Inflammatory macrophage treated with lipopolysaccharide for 1 hour (primary cell): ENCODE measurements at places on chromosomes 11 and 22.

DNA sequence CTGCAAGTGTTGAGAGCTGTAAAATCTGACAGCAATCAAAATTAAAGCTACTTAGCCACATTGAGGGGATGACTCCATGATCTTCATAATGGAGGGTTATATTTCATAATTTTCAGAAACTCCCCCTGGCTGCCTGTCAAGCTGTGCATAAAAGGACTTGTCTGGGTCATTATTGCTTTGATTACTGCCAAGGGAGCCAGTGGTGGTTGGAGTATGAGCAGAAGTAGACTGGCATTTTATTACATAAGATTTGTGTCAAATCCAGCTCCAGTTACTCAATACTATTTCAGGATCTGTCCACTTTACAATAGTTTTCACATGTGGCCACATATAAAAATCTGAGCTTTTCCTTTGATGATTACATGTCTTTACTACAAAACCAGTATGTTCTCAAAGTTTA, 108.9 kb upstream of the SLC5A12 start:
- no peak for DNase-seq

DNA sequence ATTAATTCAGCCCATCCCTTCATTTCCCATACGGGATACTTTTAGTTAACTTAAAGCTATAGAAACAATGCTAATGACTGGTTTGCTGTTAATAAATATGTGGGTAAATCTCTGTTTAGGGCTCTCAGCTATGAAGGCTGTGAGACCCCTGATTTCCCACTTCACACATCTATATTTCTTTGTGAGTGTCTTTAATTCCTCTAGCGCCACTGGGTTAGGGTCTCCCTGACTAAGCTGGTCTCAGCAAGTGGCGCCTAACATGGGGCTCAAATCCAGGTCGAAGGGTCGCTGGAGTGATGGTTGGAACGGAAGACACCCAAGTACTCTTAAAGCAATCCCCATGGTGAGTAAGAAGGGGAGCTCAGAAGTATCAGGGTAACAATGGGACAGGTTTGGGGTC, 14.4 kb upstream of the OOSP1 start:
- no peak for DNase-seq

- no peak for DNase-seq
These were observed 38.7 kb downstream of the MYO18B start for GRCh38 chr22:25780673-25781072.

DNA sequence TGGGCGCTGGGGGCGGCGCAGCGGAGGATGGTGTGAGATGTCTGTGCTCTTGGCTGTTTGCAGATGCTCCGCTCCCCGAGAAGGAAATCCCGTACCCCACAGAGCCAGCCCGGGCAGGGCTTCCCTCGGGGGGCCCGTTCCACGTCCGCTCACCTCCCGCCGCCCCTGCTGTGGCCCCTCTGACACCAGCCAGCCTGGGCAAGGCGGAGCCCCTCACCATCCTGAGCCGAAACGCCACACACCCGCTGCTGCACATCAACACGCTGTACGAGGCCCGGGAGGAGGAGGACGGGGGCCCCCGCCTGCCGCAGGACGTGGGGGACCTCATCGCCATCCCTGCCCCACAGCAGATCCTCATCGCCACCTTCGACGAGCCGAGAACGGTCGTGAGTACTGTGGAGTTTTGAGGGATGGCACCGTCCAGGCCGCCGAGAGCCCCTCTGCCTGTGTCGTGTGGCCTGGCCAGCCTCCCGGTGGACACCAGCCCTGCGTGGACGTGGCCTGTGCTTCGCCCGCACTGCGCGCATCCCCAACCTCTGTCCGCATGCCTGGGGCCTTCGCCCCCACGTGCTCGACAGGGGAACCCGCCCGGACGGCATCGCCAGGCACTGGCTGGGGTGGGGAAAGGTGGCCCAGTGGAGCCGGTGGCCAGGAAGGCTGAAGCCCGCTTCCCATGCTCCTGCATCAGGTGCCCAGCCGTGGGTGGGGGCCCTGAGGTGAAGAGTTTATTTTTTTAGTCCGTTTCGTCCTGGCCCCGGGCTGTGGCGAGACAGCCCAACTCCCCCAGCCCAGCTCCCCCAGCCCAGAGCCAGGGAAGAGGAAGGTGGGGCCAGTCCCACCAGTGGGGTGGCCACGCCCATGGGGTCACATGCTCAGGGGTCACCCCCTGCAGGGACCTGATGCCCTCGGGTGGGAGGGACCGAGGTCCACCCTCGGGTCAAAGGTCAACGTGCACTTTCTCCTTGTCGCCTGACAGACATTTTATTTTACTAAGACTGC, 6.5 kb upstream of the TRABD start:
- DNase-seq = no peak

DNA sequence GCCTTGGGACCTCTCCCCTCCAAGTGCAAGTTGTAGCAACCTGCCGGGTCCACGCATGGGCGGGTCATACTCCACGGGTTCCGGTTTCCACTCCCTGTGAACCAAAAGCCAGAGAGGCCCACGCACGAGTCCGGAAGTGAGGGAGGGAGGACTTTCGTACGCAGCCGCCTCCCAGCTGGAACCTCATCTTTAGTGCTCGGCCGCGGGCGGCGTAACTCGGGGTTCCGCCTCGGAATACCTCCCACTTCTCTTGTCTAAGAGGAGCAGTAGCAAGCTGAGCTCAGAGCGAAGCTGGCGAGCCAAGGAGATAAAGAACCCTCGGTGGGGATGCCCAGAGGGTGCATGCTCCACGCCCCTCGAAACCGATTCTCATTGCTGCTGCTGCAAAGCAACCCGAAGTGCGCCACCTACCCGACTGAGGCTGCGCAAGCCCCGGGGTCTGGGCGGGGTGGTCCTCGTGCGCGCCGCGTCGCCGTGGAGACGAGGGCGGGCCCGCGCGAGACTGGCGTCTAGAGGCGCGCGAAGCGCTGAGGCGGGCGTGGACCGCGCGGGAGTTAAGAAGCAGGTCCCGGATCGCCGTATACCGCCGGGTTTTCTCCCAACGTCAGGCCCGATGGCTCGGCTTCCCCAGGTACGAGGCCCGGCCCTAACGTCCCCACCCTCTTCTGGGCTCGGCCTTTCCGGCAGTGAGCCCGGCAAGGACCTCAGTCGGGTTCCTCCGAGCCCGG, at the start of gene SFI1:
SFI1 (plus strand) TSS at position 530 of the 728 bp plus-strand sequence. CDS start 11,749 bp downstream, outside the sequence.
- peak; percentile 90 for DNase-seq

DNA sequence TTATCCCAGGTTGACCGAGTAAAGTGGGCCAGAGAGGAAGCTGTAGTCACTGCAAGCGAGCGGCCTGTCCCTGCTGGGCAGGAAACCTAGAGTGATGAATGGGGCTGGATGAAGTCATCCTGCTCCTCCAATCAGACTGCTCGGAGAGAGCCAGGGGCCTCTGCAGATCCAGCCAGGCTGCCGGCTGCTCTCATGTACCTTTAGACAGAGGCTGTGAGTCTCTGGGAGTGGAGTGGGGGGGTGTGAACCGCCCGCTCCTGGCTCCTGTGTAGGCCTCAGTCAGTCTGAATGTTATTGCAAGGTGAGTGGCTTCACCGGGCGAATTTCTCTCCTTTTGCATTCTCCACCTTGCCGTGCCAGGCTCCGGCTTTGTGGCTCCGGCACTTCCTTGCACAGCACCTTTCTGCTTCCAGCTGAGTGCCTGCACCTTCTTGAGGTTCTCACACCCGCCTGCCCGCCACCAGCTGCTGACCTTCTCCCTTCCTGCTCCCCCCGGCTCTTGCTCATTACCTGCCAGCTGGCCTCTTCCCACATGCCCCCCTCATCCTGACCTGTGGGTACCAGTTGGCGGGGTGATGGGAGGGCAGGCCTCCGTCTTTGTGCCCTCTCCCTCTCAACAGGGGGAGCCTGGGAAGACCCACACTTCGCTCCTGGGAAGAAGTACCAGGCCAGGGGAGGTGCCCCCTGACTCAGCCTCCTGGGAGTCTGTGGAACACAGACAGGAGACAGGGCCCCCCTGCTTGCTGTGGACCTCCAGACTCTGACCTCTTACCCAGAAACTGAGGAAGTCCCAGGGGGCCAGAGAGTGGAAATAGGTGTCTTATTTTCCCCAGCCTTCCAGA, 79.9 kb downstream of the GRAMD1B start:
- no peak for DNase-seq

- no peak for DNase-seq
These were observed 150.9 kb downstream of the TBC1D22A start for GRCh38 chr22:46913351-46913750.

GRCh38 chr11:65699306-65699705, 12.7 kb upstream of the KAT5 start:
- no peak for DNase-seq

- DNase-seq = no peak
These were observed 89.3 kb downstream of the GRIA4 start for GRCh38 chr11:105699203-105699602.

- DNase-seq = no peak
These were observed 177.8 kb upstream of the MPPED2 start for GRCh38 chr11:30763951-30764350.

DNA sequence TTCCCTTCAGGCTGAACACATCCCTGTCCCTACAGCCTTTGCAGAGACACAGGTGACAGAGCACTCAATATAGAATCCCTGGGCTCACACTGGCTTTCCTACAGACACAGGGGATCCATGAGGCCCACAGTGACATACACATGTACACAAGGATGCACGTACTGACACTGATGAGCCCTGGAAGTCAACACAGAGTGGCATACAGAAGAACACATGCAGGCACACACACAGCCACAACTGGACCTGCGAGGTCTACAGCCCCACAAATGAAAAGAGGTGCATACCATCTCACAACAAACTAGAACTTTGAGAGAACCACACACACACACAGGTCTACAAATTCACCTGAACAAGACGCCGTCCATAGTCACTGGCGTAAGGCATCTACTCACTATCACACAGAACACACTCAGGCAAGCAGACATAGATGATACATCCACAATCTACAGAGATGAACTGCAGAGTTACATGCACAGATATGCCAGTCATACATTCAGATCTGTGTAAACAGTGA, 3.5 kb upstream of the ZNF74 start:
- no peak for DNase-seq

- DNase-seq = no peak
These were observed 1.2 kb downstream of the LIF start for GRCh38 chr22:30245181-30245984.

GRCh38 chr11:60959431-60959830, 7.5 kb upstream of the SLC15A3 start:
- DNase-seq = no peak

DNA sequence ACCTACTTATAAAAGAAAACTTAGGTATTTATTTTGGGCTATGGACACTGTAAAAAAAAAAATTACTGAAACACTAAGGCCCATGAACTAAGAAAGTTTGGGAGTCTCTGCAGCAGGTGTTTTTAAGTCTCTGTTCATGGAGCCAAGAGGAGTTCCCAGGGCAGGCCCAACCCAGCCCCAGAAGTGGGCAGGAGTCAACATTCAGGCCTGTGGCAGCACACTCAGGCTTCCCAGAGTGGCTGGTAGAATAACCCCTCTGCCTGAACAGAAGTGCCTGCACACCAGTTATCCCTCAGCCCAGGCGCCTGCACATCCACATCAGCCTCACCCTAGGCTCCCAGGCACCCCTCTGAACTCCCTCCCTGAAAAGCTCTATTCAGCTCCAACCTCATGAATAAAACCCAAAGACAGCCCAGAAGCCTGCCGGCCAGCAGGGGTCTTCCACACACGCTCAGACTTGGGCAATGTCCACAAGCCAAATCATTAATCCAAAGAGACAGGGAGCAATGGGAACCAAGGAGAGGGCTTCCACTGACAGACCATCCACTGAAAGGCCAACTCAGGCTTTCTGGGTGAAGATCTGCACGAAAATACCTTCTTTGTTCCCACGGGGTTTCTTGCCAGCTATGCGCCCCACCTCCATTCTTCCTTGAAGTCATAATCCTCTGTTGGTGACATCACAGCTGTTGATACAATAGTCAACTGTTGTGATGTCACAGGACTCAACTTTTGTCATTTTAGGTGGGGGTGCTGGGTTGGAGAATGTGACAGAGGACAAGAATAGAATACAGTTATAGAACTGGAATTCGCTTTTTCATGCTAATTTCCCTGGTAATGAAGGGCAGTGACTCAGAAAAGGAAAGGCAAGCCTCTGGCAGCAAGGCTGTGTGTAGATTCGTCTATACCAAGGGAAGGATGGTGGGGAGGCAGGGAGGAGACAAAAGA, 83.7 kb downstream of the RPL27A start:
- DNase-seq = no peak

- DNase-seq = peak; percentile 64
These were observed 44.9 kb downstream of the CD82 start for GRCh38 chr11:44610186-44610955.

DNA sequence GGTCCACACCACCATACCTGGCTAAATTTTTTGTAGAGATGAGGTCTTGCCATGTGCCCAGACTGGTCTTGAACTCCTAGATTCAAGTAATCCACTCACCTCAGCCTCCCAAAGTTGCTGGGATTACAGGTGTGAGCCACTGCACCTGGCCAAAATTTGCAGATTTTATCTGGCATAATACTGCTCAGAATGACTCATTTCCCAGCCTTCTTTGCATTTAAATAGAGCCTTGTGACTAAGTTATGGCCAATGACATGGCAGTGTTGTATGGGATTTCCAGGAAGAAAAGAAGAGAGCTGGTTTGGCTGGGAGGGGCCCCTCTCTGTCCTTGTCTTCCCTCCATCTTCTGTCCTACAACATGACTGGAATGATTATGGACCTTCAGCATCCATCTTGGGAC, 55.8 kb downstream of the CCDC34 start:
- DNase-seq = no peak

DNA sequence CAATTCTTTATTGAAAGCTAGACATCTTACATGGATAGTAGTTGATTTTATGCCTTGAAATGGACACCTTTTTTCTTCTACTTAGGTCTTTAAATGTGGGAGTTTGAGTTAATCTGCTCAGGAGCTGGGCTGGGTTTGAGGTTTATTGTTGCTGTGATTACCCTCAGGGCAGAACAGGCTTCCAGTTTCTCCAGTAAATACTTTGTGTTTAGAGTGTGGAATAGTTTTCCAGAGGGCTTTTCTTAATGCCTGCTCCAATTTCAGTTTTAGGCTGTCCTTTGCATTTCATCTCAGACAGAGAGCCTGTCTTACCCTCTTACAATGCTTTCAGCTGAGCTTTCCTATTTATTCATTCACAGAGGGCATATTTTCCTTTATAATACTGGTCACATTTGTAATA, 69.9 kb upstream of the ADORA2A start:
- no peak for DNase-seq

GRCh38 chr22:29139965-29140782, 65.5 kb upstream of the EMID1 start:
- peak; percentile 18 for DNase-seq
